ENCODE measurements at places on chromosomes 6 and 20.

DNA sequence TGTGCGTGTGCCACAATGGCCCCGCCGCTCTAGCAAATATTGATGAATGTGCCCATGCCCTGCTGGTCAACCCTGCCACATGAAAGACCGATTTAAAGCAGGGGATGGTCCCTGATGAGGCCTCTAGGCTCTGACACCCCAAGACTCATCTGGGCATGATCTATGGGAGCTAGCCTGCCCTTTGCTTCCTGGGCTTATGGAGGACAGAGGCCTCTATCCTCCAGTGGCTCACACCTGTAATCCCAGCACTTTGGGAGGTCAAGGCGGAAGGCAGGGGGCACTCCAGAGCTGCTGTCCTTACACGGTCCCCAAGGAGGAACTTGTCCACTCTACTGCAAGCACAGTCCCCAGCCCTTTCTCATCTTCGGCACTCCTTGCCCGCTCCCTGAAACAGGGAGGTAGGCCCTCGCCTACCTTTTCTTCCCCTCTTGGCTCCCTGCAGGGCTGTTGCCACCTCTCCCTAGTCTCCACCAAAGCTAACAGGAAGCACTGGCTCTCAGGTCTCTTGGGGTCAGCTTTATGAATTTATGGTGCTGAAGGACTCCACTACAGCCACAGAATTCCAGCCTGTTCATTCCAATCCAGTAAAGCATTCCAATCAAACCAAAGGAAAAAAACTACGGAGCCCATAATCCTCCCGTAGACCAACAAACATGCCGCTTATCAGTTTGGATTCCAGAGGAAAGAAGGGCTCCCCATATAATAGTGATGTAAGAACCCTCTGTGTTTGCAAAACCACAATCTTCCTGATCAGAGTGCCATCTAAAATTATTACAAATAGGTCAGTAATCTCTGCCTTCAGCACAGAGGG is 48.7 kb upstream of the FOXQ1 start:
- DNase-seq: no peak

- DNase-seq: no peak
These were observed 12.5 kb downstream of the HSF2 start for GRCh38 chr6:122412001-122412400.

DNA sequence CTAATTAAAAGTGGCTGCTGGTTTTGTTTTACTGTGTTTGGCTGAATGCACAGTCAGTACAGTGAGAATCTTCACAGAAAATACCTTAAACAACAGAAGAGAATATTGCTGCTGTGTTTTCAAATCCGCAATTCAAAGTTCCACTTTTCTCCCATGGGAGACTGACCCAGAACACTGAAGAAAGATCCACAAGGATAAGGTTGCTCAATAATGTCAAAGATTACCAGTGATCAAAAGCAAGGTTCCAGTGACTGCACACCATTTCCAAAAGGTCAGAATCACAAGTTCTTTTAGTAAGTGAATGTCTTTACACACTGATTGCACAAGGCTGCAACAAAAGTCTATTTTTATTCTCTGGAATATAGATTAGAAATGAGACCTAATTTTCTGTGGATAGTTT is 82.3 kb downstream of the EPHA7 start:
- DNase-seq: no peak

GRCh38 chr20:53643031-53643832 is 49.6 kb upstream of the ZNF217 start:
- DNase-seq: peak; percentile 13

GRCh38 chr6:79863566-79863965 is 83.8 kb downstream of the ELOVL4 start:
- DNase-seq: no peak

- DNase-seq: no peak
These were observed 8.5 kb upstream of the TINAG start for GRCh38 chr6:54299542-54300269.

DNA sequence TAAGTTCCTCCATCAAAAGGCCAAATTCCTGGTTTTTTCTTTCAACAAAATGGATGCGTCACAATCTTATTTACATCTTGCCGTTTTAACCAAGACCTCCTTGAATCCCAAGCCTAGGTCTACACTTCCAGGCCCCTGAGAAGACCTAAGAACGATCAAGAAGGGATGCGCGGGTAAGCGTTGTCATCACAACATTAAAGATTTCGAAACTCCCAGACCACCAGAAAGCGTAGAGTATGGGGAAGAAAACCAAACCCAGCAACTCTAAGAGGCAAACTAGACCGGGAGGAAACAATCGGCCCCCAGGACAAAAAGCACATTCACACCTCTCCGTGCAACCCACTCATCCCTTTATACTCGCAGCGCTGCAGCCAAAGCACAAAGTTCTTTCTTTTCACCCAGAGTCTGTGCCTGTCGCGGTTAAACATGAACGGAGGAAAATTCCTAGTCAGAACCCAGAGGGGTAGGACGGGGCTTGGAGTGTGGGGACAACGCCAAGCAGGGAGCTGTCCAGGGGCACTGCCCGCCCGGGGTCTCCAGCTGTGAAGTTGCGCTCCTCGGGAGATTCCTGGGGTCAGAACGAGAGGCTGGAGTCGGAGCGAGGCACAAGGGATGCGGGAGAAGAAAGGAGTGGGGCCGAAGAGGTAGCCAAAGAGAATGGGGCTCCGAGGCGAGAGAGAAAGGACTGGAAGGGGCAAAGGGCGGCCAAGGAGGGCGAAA is 725 bp downstream of the OSER1 start:
- DNase-seq: no peak

GRCh38 chr6:143549221-143549948 is 37.9 kb upstream of the FUCA2 start:
- no peak for DNase-seq

- no peak for DNase-seq
These were observed 190.1 kb downstream of the SASH1 start for GRCh38 chr6:148532698-148533097.

DNA sequence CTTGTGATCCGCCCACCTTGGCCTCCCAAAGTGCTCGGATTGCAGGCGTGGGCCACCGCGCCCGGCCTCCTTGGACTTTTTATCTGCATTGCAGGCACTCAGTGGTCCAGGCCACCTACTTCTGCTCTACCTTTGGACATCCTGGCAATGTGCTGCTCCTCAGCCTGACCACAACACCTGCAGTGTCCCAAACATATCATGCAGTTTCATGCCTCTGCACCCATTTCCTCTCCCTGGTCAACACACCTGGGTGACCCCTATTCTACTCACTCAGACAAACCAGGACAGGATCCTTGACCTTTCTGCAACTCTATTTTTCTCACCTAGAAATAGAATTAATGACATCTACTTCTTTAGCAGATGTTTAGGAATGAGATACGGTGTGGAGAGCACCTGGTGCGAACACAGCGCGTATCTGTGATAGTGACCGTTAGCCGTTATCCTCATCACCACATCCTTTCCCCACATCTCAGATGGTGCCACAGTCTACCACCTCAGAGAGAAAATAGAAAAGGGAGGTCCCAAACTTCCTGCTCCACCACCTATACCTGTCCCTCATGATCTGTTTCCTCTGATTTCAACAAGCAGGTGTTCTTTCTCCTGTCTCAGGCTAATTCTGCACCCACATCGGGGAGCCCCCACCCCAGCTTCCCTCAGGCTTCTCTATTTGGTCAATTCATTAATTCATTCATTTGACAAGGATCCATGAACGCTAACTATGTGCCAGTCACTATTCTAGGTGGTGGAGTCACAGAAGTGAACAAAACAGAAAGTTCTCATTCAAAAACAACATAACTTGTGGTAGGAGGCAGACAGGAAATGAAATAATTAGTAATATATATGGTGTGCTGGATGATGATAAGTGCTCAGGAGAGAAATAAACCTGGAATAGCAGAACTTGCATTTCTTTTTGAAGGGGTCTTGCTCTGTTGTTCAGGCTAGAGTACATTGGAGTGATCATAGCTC is 4.3 kb upstream of the BTN3A2 start:
- no peak for DNase-seq

DNA sequence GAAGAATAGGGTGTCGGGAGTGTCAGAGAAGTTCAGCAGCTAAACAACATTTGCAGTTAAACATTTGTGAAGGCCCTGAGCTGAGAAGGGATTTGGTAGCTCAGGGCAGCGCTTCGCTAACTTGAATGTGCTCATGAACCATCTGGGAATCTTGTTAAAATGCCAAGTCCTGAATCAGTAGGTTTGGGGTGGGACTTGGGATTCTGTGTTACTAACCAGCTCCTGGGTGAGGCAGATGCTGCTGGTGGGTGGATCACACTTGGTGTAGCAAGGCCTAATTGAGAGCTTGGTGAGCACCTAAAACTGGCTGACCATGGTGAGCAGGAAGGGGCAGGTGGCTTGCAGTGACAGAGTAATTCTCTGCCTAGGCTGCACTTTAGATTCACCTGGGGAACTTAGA is 5.9 kb downstream of the PTPRA start:
- DNase-seq: no peak

DNA sequence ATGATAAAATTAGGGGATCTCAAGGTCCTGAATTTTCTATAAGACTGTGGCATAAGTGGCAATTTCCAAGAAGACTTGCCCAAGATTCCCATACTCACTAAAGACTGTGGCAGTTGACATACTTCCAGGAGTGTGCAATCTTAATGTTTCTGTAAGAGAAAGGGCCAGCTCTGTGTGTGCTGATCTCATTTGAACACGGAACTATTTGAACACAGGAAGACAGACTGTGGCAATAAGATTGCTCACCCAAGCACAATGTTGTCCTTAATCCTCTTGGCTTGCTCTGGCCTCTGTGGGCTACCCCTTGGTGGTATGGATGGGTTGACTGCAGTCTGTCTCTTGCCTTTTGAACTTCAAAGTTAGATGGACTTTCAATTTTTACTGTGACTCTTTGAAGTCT is 151.4 kb downstream of the PHF3 start:
- no peak for DNase-seq

- no peak for DNase-seq
These were observed 520.6 kb downstream of the HDGFL1 start for GRCh38 chr6:23089981-23090380.

GRCh38 chr20:20713244-20713765 is 861 bp upstream of the RALGAPA2 start:
- DNase-seq: no peak

DNA sequence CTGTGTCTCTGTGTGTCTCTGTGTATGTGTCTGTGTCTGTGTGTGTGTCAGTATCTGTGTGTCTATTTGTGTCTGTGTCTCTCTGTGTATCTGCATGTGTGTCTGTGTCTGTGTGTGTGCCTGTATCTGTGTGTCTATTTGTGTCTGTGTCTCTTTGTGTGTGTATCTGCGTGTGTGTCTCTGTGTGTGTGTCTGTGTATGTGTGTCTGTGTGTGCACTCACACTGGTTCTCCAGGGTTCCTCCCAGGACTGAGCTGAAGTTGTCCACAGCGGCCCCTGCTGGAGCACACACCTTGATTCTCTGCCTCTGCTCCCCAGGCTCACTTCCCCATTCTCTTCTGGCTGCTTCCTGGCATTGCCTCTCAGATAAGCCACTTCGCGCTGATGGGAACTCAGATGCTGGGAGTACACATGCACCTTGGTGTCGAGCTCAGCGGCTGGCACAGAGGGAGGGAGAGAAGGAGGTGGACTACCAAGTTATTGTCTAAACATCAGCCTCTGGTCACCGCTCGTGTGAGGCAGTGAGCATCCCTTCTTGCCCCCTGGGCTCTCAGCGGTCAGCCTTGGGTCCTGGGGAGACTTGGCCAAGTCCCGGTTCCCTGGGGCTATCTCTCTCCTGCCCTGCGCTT is 104.9 kb upstream of the NXT1 start:
- DNase-seq: no peak

DNA sequence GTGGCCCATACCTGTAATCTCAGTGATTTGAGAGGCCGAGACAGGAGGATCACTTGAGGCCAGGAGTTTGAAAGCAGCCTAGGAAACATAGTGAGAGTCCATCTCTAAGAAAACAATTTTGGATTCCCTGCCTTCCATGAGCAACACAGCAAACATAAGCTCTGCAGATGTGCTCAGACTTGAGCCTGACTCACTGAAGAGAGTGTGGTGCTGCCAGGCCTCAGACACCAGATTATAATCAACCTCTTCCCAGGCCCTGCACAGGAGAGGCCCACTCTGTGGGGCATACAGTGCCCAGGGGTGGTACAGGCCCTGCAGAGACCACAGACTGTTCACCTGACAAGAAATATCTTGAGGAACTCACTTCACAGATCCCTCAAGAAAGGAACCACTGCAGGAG is 19.9 kb downstream of the HLA-DPB1 start:
- no peak for DNase-seq

DNA sequence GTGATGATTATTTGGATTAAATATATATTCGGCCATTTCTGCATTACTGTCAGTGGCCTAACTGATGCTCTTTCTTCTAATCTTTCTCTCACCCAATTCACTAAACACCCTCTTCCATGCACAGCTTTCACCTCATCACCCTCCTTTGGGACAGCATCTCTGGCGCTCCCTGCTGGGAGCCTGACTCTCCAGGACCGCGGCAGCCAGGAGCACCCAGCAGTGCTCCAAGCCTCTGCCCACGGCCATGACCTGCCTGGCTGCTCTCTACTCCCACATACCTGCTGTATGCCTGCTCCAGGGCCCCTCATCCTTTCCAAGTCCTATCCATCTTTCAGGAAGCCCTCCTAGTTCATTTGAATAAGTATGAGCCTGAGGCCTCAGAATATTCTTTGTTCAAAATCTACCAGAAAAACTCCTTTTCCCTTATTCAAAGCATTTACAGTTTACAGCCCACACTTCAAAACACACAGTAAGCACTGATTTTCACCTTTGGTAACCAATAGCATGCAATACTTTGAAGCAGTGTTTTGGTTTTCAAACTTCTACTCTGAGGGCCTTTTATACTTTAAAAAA is 15.2 kb downstream of the CTCFL start:
- no peak for DNase-seq

DNA sequence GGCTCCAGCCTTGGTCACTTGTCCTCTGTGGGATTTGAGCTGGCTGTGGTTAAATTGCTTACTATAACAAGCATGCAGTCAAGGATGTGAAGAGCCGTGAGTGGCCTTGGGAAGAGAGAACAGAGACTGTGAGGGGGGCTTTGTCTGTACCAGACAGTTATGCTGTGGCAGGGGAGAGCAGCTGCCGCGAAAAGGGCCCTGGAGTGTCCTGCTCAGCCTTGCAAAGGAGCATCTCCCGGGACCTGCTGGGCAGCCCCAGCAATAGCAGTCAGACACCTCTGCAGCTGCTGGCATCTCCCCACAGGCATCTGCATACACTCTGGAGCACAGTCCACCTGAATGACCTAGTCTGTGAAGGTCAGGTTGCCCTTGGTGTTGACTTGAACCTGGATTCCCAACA is 6.3 kb downstream of the EBF4 start:
- DNase-seq: no peak

DNA sequence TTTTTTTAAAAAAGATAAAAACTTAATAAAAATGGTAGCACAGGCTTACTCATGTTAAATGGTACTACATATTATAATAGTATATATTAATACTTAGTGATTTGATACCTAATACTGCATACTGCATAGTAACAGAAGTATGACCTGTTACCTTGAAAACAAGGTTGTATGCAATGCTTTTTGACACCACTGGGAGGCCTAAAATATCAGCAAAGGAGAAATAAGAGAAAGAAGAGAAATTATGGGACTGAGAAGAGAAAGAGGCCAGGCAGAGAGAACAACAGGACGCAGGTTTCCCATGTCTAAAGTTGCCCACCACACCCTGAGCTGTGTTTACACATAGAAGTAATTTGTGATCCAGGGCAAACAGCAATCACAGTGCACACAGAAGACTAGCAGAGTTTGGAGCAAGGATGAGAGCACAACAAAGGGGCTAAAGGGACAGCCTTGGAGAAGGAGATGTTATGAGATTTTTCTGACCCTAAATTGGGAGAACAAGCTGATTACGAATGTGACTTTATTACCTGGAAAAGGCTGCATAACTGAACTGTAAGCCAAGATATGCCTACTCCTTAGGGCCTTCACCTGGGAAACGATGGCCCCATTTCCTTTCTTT is 73.2 kb downstream of the ROS1 start:
- DNase-seq: no peak

- no peak for DNase-seq
These were observed 101.4 kb downstream of the ZNF217 start for GRCh38 chr20:53492212-53492611.
